Fibroblast of upper back skin (primary cell): ENCODE measurements at places on chromosomes 1 and 21.
A peak's percentile ranks its signal among the peaks of the same experiment; 100 is the strongest.

GRCh38 chr1:10873189-10873588, 76.7 kb upstream of the CASZ1 start:
- no peak for DNase-seq

DNA sequence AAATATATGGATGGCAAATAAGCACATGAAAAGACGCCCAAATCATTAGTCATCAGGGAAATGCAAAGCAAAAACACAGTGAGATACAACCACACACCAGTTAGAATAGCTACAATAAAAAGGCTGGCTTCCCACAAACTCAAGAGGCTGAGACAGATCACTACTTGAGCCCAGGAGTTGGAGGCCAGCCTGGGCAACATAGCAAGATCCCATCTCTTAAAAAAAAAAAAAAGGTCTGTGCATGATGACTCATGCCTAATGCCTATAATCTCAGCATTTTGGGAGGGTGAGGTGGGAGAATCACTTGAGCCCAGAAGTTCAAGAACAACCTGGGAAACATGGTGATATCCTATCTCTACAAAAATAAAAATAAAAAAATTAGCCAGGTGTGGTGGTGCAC, 19.8 kb downstream of the LDLRAD1 start:
- DNase-seq, result no peak

- no peak for DNase-seq
Measured at GRCh38 chr1:111204983-111205713, 4.7 kb upstream of the DENND2D start.

DNA sequence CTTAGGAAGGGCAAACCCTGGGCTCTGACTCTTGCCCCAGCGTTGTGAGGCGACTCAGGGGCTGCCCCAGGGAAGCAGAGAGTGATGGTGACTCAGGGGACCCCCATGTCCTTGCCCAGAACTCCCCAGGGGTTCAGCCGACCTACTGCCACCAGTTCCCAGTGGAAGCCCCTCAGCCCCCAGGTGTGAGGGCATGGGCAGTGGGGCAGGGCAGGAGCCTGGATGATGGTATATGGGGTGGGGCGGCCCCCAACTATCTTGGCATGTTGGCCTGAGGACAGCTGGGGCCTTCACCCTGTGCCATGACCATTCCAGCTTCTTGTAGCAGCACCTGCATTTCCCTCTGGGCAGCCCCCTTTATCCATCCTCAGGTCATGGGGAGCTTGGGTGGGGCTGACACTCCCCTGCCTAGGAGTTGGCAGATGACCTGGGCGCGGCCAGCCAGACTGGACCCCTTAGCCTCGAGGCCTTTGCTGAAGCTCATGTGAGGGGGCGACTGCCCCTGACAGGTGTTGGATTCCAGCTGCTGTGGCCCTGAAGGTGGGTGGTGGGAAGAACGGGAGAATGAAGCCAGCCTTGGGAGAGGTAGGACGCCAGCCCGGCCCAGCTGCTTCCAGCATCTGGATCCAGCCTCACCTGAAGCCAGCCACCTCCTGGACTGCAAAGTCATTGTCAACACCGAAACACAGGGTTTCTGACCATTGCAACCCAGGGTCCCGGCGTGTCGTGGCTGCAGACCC, 1.8 kb upstream of the FNDC10 start:
- no peak for DNase-seq

DNA sequence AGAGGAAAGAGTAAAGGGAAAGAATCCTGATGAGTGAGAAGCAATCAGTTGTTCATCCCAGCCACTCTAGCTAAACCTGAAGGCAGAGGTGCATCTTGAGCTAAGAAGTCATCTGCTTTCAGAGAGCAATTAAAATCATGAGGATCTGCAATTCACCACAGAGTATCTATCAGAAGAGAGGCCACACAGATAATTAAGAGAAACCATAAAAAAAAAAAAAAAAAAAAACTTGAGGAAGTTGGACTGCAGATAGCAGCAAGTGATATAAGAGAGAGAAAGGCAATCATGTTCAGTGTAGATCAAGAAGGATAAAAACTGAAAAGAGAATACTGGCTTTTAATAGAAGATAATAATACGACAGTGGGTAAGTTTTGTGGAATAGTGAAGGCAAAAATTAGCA, 17.7 kb downstream of the FOXJ3 start:
- DNase-seq, result no peak

DNA sequence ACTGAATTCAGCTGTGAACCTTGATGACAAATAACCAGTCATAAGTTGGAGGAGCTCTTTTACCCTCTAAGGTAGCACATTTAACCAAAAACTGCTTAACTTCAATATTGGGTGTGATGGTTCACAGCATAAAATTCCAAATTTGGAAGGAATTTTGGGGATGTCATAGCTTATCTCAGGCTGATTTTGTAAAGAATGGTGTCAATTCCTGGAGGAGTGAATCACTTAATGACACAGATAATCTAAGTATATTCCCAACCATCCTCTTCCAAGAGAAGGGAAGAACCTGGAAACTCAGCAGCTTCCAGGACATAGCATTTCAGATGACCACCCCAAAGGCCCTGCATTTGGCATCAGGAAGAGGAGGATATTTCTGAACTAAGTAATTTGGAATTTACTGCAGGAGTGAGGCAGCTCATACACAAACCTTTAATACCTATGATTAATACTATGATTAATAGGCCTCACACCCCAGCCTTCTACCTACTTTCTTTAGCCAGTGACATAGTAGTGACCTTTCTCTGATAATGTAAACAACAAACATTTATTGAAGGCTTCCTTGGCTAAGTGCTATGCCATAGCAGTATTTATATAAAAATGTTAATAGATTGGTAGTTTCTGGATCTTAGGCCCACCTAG, 14.5 kb downstream of the GLUL start:
- peak; percentile 32 for DNase-seq
